Aorta (tissue), 5 donors: ENCODE measurements at places on chromosomes 1 and 21. TPM values are rescaled to one million over a fixed set of nuclear protein-coding genes. Genes with fewer than 3 reads are reported as not detected.

DNA sequence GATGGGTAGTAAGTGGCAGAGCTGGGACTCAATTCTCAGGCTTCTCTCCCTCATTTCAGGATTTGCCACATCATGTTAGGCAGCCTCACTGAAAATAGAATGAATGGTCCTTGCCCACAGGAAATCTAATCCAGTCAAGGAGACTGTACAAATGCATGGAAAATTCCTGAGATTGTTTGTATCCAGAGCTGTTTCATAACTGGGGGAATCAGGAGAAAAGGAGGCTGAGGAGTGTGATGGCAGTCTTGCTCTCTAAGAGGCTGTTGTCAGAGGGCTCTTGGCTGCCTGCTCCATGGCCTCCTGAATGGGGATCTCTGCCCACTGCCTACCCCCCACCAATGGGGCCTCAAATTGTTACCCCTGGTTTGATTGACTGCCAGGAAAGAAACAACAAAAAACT lies 141.9 kb upstream of the TNR start:
- peaks cover 6% of the 10 kb centered on the region for H3K4me1 ChIP-seq
- H3K27me3 ChIP-seq = no peaks in the 10 kb centered on the region
- DNase-seq = no peak
- no peak overlapping the region for H3K4me3 ChIP-seq

DNA sequence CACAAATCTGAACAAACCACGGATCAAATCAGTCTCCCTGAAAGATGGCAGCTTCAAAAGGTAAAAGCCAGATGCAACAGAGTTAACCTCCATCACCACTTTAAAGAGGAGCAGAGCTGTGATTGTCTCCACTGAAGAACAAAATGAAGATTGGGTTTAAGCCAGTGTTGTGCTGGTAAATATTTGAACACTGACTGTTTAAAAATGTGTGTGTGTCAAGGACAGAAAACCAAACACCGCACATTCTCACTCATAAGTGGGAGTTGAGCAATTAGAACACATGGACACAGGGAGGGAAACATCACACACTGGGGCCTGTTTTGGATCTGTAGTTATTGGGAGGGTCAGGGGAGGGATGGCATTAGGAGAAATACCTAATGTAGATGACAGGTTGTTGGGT lies 83.9 kb downstream of the ST6GALNAC5 start:
- H3K36me3 ChIP-seq = no peaks in the 10 kb centered on the region
- DNase-seq = no peak
- no peaks in the 10 kb centered on the region for H3K27me3 ChIP-seq
- no peak overlapping the region for H3K4me3 ChIP-seq
- H3K27ac ChIP-seq = no peak overlapping the region
- H3K4me1 ChIP-seq = no peaks in the 10 kb centered on the region

- H3K27ac ChIP-seq = no peak overlapping the region
- H3K4me1 ChIP-seq = no peaks in the 10 kb centered on the region
- DNase-seq = no peak
- no peaks in the 10 kb centered on the region for H3K36me3 ChIP-seq
- H3K4me3 ChIP-seq = no peak overlapping the region
These were observed 270.3 kb downstream of the COL11A1 start for GRCh38 chr1:102838016-102838415.

- peaks cover 3% of the 10 kb centered on the region for H3K36me3 ChIP-seq
- H3K27me3 ChIP-seq = no peaks in the 10 kb centered on the region
- H3K4me1 ChIP-seq = no peaks in the 10 kb centered on the region
- DNase-seq = no peak
- H3K4me3 ChIP-seq = no peak overlapping the region
- H3K27ac ChIP-seq = no peak overlapping the region
These were observed 121.1 kb downstream of the KIAA0319L start for GRCh38 chr1:35436078-35436477.

GRCh38 chr1:159974350-159974965 lies 20.4 kb upstream of the SLAMF9 start:
- no peak overlapping the region for H3K27ac ChIP-seq
- no peaks in the 10 kb centered on the region for H3K27me3 ChIP-seq
- no peaks in the 10 kb centered on the region for H3K4me1 ChIP-seq
- no peaks in the 10 kb centered on the region for H3K36me3 ChIP-seq
- no peak for DNase-seq

- H3K36me3 ChIP-seq = no peaks in the 10 kb centered on the region
- no peaks in the 10 kb centered on the region for H3K27me3 ChIP-seq
- H3K4me1 ChIP-seq = no peaks in the 10 kb centered on the region
- H3K4me3 ChIP-seq = no peak overlapping the region
- no peak for DNase-seq
These were observed 17.4 kb upstream of the GPR137B start for GRCh38 chr1:236124965-236125364.

Gene TSPAN1
- 2.3 TPM for total RNA-seq

Gene RIMKLA
- 1.3 TPM for total RNA-seq

Gene GFI1
- total RNA-seq = 1.1 TPM

Gene ZBTB8A
- 7.6 TPM for total RNA-seq
